ENCODE measurements at places on chromosomes 12 and 14.

DNA sequence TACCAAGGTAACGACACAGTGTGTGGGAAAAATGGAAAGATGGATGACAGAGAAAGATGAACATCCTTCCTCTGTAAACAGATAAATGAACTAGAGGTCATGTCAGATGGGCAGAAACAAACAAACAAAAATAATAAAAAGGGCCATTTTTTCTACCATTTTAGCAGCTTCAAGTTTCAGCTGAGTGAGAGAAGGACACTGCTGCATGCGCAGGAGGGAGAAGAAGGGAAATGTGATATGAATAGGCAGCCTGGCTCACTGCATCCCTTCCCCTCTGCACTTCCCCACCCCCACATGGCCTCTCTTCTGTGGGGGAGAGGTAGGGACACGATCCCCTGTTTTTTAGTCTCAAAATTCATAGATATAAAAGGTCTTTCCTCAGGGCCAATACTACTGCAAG is 492.0 kb downstream of the NELL2 start:
- no peak for DNase-seq

GRCh38 chr12:24444634-24445033 is 495.2 kb upstream of the SOX5 start:
- no peak for DNase-seq

DNA sequence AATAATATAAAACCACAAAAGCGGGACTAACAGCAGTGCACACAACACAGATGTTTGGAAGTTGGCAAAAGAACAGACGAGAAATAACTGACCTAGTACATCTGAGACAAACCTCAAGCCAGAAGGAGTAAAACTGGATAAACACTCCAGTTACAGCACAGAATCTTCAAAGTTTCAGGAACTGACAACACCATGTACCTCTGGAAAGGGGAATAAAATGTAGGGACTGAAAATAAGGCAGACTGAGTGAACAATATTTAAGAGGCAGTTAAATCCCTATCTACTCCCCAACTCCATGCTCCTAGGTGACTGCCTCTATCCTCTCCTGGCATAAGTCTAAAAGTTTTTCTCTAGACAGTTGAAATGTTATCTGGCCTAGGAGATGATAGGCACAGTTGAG is 57.9 kb downstream of the ZFYVE21 start:
- DNase-seq: no peak

DNA sequence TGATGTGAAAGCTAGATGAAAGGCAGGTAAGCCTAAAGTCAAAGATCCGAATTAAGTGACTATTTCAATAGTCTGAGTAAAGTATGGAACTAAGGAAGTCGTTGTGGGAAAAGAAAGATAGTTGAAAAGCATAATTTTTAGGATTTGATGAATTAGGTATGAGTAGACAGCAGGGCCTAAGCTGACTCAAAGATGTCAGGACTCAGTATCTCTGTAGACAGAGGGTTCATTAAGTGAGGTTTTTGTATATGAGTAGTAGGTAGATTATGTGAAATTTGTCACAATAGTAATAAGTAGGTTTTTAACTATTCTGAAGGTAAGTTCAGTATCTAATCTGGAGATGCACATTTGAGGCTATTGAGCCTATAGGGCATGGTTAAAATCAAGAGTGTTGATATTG is 196.4 kb downstream of the RASSF9 start:
- DNase-seq: no peak

DNA sequence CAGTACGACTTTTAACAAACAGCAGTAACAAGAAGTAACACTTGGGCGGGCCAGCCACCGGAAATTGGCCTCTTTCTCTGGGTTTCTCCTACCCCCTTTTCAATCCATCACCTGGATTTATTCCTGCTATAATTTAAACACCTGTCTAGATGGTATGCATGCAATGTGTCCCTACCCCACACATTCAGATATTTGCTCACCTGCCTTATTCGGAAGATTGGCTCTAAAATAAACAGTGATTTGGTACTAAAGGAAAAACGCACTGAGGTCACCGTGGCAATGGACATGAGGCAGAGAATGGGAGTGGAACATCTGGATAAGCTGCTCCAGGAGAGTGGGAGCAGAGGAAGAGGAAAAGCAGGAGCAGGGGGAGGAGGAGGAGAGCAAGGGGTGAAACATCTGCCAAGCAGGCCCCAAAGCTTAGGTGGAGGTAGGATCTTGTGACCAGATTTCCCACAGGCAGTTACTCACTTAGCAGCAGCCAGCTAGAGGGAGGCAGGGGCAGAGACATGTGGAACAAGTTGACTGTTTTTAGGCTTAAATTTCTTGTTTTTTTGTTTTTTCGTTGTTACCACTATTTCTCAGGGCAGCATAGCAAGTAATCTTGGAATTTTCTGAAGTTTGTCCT is 150.9 kb downstream of the TTLL5 start:
- no peak for DNase-seq

DNA sequence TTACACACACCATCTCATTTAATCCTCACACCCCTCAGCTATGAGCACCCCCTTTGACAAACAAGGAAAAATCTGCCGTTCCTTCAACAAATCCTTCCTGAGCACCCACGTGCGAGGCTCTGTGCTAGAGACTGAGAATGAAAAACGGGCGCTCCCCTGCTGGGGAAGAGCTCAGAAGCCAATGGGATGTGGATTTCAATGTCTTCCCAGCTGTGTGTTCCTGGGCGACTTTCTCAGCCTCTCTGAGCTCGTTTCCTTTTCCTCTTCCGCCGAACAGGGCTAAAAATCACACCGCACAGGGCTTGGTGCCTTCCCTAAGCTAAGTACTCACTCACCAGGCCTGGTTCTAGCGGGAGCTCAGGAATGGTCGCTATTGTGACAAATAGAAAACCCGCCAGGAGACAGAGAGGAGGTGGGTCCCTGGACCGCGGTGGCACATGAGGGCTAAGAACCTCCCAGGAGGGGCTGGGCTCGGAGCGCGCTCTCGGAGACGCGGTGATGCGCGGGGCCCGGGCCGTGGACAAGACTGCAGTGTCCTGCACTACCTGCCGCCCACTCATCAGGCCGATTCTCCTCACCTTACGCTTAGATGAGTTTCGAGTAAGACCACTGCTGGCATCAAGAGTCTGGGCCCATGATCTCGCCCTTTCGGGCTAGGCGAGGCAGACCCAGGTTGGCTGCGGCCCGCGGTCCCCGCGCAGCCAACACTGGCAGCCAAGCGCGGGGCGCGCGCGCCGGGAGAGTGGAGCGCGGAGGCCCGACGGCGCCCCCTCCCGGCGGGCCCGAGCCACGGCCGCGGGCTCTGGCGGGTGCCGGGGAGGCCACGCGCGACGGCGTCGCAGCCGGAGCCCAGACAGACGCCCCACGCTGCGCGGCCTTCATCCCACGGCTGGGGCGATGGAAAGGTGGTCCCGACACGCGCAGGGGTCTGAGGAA is 17.0 kb downstream of the ZDHHC22 start:
- DNase-seq: no peak

DNA sequence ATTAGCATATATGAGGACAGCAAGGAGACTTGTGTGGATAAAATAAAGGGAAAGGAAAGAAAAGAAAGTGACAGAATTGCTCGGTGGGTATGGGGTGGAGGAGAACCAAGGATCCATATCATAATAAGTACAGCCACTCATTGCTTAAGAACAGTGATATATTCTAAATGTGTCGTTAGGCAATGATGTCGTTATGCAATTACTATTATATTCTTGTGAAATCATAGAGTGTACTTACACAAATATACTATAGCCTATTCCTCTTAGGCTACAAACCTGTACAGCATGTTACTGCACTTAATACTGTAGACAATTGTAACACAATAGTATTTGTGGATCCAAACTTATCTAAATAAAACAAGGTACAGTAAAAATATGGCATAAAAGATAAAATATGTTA is 271.1 kb downstream of the CCER1 start:
- no peak for DNase-seq

GRCh38 chr14:21103411-21103709 is 2.5 kb downstream of the TMEM253 start:
- DNase-seq: no peak

GRCh38 chr12:124210991-124211577 is 83.8 kb upstream of the RFLNA start:
- DNase-seq: no peak

DNA sequence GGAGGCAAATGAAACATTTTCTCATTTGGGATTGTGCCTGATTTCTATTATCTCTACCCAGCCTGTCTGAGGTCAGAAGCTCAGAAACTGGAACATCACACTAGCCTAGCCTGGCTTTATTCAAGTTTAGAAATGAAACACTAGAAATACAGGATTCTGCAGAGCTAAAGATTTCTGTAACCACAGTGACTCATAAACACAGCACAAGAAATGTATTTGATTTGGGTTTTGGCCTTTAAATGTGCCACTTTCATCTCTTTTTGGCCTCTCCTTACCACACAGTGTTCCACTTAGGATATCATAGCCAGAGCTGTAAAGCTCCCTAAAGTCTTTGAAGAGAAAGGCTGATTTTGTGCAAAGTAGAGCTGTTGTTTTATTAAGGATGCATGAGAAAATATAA is 307.5 kb downstream of the EMP1 start:
- no peak for DNase-seq

- no peak for DNase-seq
Observed at GRCh38 chr14:47392326-47392725, 283.1 kb downstream of the MDGA2 start.

GRCh38 chr14:80095623-80096022 is 115.7 kb downstream of the DIO2 start:
- no peak for DNase-seq

DNA sequence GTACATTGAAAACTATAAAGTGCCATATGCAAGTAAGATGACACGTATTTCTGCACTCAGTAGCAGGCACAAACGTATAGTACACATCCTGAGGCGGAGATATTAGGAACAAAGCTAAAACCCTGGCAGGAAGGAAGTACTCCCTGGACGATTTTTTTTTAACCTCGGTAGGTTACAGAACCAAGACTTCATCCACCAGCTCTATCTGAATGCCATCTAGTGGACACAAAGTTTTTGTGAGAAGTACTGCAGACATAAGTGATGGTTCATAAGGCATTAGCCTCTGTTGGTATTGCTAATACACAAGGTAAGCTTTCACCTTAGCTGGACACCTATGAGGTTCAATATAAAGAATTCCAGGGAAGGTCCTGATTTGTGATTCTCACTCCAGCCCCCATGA is 83.0 kb upstream of the CCDC196 start:
- DNase-seq: no peak

DNA sequence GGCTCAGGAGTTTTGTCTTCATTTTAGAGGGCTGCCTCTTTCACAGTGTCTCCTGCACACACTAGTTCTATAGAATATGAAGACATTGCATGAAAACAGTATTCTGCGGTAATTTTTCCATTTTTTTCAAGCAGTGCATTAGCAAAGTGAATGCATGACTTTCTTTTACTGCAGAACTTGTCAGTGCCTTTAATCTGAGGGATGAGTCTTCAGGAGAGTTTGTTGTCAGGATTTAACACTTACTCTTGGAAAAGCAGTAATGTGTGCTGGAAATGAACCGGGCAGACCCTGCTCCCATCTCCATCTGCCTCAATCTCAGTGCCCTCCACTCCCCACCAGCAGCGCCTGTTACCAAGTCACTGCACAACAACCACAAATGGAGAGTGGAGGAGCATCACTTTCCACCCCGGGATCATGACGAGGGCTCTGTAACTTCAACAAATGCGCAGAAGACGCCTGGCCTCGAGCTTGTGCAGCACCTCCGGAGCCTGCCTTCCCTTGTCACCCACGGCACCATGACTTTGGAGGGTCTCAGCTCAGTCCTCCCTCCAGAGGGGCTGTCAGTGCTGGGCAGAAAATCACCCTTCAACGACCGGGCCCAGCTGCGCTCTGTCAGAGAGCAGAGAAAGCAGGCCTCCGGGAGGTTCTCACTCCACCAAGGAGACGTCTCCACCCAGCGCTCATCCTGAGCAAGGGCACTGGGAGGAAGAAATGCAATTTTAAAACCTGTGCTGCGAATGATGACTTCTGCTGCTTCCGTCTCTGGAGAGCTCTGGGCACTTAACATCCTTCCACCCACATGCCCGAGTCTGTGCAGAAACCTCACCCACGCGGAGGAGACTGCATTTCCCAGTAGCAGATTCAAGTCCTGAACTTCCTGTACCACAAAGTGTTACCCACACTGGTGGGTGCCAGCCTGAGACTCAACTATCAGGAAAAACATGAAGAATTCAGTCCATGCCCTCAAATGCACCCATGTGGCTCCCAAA is 255.7 kb downstream of the ADGRD1 start:
- DNase-seq: no peak

- no peak for DNase-seq
Observed at GRCh38 chr12:5246196-5246595, 185.7 kb upstream of the NTF3 start.

DNA sequence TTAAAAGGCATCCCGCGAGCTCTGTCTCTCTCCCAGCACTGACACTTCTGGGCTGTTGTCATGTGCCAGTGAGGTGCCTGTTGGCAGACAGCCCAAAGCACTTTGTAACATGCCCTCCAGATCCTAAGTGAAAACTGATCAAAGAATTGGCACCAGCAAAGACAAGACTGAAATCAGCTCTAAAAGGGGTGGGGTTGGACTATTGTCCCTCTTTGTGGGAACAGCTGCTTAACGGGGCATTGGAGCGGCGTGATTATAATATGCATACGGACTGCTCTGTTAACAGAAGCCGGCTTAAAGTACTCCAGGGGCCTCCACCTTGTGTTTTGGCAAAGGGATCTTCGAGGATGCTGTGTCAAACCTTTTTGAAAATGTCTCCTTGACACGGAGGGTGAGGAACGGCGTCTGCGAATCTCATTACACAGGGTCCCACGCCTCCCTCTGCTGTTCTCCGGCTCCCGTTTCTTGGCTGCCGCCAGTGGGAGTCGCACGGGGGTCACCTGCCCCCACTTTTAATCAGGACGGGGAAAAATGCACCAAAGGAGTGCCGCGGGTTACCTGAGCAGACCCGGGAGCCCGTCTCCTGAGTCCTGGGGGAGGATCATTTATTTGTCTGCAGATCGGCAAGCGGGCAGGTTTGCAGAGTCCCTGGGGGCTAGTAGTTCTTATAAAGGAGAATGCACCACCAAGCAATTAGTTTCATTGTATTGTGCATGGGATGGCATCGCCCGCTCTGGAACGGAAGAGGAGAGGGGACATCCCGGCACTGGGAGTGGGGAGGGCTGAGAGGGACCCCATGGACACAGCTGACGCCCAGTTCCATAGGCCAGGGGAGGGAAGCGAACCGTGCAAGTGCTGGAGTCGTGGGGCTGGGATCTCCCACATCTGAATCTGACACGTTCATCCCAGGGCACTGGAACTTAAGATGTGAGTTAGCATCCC is 44.3 kb downstream of the SPRING1 start:
- DNase-seq: no peak

- DNase-seq: no peak
Observed at GRCh38 chr14:24055971-24056799, 4.4 kb downstream of the CARMIL3 start.

- DNase-seq: no peak
Observed at GRCh38 chr14:68322940-68323620, 469.8 kb downstream of the ZFP36L1 start.

GRCh38 chr12:132132609-132133430 is 11.3 kb downstream of the DDX51 start:
- no peak for DNase-seq

Data from stimulated activated CD4-positive, alpha-beta T cell treated with anti-CD3 and anti-CD28 coated beads, Interleukin-1b, Interleukin-23, amount 100 ng/mL, for 24 hours (primary cell).